ENCODE measurements at places on chromosomes 4 and X.

DNA sequence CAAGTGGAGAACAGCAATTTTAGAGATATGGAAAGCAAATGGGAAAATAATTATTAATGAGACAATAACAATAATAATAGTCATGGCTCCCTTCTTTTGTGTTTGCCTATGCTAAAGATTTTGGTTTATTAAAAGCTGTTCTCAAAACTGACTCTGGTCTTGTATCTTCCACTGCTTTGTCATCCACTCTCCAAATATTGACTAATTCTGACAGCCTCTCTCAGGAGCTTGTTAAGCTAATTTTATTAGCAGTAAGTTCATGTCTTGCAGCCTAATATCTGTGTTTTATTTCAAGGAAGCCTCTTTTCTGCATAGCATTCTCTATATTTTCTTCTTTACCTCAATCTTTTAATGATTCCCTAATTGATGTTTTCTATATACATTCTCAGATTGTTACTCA, 1419.8 kb downstream of the ARAP2 start:
- DNase-seq, result no peak

- no peak for DNase-seq
Observed at GRCh38 chrX:115898382-115899001, 272.1 kb upstream of the AGTR2 start.

DNA sequence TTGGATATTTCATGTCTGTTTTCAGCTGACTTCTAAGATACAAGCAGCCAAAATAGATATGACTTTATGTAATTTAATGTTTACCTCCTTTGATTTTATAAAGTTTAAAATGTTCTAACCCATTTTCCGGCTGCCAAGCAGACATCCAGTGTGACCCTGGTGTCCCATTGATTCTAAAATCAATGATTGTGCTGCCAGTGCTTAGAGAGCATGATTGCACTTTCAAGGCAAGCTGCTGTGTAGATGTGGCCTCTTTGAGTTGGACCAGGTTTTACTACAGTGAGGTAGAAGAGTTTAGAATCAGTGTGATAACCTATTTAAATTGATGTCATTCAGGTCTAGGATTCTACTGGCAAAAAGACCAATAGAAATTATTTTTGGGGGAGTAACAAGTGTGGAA, 730.9 kb downstream of the STPG2 start:
- no peak for DNase-seq

- no peak for DNase-seq
Observed at GRCh38 chr4:39331191-39331590, 35.0 kb downstream of the RFC1 start.

DNA sequence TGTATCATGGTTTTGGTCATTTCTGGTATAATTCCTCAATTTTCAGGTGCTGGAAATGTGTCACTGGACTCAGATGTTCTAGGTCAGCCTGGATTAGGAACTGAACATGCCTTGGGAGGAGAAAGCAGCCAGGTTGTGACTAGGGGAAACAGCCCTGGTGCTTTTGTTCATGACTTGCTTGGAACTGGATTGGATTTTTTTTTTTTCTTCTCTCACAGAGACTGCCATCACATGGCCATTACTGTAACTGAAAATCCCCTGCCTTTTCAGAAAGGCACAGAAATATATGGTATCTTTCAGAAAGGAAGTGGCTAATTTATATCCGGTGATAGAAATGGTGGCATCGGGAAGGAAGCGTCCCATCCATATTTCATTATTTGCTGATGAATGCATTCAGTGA, 34.6 kb downstream of the SEPTIN11 start:
- no peak for DNase-seq

- DNase-seq, result no peak
Observed at GRCh38 chr4:567457-568350, 8.4 kb downstream of the TMEM271 start.

DNA sequence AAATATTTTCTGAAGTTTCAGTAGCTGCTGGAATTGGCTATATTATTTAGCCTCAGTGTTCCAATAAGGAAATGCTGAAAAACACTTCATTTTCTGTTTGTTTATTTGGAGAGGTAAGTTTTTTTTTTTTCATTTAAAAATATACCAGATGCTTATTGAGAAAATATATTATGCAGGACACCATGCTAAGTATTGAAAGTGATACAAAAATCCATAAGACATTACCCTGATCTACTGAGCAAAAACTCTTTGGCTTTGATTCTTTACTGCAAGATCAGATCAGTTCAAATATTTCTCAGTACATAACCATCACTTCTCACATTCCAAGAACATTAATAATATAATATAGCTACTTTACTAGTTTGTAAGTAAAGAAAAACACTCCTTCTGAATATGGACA, 123.4 kb upstream of the PACRGL start:
- DNase-seq, result no peak

- DNase-seq, result no peak
Observed at GRCh38 chr4:38106886-38107514, 146.8 kb downstream of the PTTG2 start.

GRCh38 chr4:157804986-157805385, 367.8 kb downstream of the GASK1B start:
- DNase-seq, result no peak

DNA sequence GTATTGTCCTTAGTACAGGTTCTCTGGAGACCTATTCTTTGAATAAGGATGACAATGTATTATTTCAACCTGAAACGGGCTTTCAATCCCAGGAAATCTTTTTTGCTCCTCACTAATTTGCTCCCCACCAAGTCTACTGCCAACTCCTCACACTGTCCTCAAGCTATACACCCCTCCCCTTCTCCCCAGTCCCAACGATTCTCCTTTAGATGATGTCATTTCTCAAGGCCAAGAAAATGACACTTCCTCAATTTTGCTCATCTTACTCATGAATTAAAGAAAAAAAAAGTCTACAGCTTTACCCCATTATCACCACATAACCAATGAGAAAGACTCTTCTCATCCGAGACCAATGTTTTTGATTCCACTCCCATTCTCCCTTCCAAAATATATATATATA, 20.6 kb downstream of the AP1S2 start:
- DNase-seq, result no peak

- no peak for DNase-seq
Observed at GRCh38 chrX:38636949-38637819, 75.8 kb downstream of the TSPAN7 start.

DNA sequence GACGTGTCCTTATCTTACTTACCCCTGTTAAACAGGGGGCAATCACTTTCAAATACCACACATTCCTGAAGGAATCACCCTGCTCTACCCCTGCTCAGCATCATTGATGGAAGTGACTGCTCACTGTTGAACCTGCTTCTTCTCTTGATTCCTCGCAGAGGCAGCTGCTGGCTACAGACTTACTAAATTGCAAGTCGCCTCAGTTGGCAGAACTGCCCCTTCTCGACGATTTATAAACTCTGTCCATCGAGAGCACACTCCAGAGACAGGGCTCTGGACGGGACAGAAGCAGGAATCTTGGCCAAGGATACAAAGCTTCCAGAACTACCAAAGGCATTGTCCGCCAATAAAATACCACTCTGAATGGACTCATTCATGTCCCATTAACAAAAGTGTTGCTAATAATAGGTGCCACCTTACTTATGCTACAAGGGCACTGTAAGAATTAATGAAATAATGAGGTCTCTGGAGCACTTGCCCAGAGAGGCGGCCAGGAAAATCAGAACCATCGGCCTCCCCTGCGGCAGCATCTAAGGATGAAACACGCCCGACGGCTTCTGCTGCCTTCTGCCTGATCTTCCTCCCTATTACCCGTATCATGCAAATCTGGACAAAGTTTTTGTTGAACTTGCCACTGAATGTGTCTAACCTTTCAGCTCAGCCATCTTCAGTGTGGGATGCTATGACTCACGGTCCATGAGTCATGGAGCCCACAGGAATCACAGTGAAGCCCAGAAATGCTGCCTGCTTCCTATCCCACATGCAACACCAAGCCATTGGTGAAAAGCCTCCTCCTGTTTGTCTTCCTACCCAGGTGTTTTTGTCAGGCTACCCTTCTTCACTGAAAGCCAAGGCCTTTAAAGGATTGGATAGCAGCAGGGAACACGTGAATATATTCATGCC, 164.9 kb downstream of the MAML3 start:
- peak; percentile 89 for DNase-seq

DNA sequence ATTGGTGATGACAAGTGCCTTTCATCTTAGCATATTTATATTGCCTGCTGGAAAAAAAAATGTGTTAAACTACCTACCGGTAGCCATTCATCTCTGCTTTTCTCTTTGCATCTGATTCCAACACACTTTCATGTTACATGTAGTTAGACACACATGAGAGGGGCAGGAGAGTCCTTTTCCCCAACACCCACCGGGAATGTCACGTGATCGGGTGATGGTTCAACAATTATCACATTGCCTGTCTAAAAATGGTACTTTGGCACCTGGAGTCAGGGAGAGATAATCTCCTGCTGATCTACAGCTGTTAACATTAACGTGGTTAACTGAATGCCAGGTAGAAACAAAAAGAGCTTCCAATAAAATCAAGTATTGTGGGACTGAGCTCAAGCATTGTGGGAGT, 19.6 kb upstream of the PBDC1 start:
- no peak for DNase-seq

DNA sequence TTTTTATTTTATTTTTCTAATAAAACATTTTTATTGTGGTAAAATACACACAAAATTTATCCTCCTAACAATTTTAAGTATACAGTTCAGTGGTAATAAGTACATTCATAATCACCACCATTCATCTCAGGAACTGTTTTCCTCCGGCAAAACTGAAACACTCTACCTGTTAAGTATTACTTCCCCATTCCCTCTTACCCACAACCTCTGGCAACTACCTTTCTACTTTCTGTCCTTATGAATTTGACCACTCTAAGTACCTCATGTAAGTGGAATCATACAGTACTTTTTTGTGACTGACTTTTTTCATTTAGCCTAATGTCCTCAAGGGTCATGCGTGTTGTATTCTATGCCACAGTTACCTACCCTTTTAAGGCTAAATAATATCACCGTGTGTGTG, 21.1 kb upstream of the HSFX4 start:
- no peak for DNase-seq

DNA sequence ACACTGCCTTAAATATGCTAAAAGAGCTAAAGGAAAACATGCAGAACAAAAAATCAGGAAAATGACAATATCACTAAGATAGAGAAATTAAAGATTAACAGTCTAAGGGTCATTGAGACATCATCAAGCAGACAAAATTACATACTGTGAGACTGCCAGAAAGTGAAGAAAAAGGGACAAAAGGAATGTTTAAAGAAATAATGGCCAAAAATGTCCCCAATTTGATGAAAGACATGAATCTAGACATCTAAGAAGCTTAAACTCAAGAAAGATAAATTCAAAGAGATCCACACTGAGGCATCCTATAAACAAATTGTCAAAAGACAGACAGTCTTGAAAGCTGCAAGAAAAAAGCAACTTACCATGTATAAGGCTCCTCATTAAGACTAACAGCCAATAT, 63.7 kb downstream of the OPHN1 start:
- DNase-seq, result no peak

- no peak for DNase-seq
Observed at GRCh38 chr4:67546004-67546356, 677 bp upstream of the CENPC start.

DNA sequence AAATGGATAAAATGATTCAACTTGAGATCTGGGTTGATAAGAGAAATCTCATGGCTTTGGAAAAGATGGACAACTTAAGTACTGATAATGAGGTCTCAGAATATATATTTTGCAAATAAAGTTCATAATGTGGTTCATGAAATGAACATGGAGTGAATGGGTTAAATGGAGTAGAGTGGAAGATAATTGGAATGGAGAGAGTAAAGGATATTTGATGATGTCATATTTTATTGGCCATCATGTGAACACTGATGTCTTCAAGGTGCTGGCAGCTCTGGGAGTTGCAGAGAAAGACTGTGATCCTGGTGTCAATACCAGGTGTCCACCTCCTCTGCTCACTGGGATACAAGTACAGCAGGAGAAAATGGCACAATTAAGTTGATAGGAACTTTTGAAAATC, 133.9 kb upstream of the ZXDA start:
- DNase-seq, result no peak

DNA sequence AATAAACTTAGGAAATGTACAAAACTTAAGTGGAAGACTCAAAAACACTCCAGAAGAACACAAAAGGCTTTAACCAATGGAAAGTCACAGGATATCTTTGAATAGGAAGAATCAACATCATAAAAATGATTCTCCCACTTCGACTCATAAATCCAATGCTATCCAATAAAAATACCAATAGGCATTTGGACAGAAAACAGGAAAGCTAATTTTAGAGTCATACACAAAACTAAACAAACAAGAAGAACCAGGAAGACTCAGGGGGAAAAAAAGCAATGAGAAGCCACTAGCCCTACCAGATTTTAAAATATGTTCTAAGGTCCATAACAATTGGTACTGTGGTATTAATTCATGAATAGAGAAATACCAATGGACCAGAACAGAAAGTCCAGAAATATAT, 28.2 kb downstream of the SLC9A7 start:
- no peak for DNase-seq

DNA sequence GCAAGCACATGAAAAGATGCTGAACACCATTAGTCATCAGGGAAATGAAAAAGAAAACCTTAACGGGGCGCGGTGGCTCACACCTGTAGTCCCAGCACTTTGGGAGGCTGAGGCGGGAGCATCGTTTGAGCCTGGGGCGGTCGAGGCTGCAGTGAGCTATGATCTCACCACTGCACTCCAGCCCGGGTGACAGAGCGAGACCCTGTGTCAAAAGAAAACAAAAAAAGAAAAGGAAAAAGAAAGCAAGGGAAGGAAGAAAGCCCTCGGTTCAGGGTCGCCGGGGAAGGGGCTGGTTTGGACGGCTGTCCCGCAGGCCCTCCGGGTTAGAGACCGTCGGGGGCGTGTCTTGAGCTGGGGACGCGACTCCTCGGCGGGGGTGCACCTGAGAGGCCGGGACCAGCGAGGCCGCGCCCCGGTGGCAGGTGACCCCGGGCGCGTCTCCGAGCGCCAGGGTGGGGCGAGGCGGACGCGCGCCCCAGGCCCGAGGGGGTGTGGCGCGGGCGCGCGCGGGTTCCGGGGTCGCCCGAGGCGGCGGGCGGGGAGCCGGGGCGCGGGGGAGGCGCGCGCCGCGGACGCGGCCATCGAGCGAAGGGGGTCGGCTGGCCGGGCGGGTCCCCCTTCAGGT, 478 bp upstream of the PLXNA3 start:
- no peak for DNase-seq

- DNase-seq, result no peak
Observed at GRCh38 chr4:42733380-42733779, 76.5 kb upstream of the ATP8A1 start.

GRCh38 chr4:157014621-157015591, 43.3 kb upstream of the PDGFC start:
- peak; percentile 79 for DNase-seq
